ENCODE measurements at places on chromosomes 7 and 10. TPM values are rescaled to one million over a fixed set of nuclear protein-coding genes. Genes with fewer than 3 reads are reported as not detected.
A peak's percentile ranks its signal among the peaks of the same experiment; 100 is the strongest.

The CHAT gene
- total RNA-seq: not detected

The ANKRD30A gene
- 0.12 TPM for total RNA-seq

The GIMAP7 gene
- total RNA-seq: not detected

The MBL2 gene
- 0.17 TPM for total RNA-seq

DNA sequence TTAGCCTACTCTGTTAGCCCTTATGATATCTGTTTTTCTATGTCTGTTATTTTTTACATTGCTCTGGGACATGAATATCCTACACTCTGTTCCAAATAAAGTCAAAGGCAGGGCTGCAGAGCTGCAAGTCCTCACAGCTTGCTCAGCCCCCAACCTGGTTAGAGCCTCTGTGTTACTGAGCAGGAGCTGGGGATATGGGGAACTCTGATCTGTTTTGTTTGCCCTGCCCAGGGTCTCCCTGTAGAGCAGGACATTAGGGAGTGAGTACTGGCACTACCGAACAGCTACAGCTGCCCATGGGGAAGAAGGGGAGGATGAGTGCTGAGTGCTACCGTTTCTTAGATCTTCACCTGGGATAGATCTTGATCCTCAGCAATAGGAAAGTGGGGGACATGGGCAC lies 32.8 kb upstream of the FGL2 start:
- H3K4me1 ChIP-seq: no peaks in the 10 kb centered on the region
- DNase-seq: no peak
- no peak overlapping the region for H3K27ac ChIP-seq

DNA sequence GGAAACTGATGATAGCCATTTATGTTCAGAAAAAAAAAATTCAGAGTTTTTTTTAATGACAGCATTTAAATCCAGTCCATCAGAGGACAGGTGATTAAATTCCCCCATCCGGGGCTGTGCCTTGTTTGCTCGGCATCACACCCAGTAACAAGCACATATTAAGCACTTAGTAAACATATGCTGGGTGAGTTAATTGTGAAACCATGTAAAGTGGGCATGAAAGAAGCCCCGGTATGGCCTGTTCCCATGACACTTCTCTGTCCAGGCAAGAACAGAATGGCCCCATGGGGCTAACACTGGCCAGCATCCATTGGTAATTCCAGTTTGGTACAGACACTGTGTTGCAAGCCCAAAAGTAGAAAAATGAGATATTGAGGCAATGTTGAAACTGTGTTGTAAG lies 220.8 kb upstream of the RNF32 start:
- no peak overlapping the region for H3K27ac ChIP-seq
- H3K36me3 ChIP-seq: no peaks in the 10 kb centered on the region
- peaks cover 17% of the 10 kb centered on the region for H3K27me3 ChIP-seq
- no peak overlapping the region for H3K4me3 ChIP-seq

DNA sequence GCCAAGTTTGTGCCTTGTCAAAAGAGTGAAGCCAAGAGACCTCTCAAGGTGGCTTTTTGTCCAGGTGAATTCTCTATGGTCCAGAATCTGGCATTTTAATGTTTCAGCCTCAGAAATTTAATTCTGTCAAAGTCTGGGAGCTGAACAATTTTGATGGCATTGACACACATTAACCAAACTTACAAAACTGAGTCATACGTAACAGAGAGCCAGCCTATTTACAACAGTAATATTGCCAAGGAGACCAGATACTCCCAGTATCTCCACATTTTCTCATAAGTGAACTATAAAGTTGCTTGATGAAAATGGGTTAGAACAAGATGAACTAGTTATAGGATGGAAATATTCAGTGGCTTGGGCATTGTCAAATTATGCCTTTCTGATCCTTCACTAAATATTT lies 43.8 kb downstream of the PDE6C start:
- no peaks in the 10 kb centered on the region for H3K27me3 ChIP-seq
- no peaks in the 10 kb centered on the region for H3K36me3 ChIP-seq

- H3K4me1 ChIP-seq: no peaks in the 10 kb centered on the region
- H3K36me3 ChIP-seq: no peaks in the 10 kb centered on the region
- no peaks in the 10 kb centered on the region for H3K27me3 ChIP-seq
- H3K4me3 ChIP-seq: no peak overlapping the region
- H3K27ac ChIP-seq: no peak overlapping the region
Observed at GRCh38 chr10:27490807-27491206, 13.3 kb upstream of the RAB18 start.

- DNase-seq: peak; percentile 68
- peak overlapping the region; percentile 55 for H3K27ac ChIP-seq
- no peaks in the 10 kb centered on the region for H3K36me3 ChIP-seq
- peaks cover 16% of the 10 kb centered on the region for H3K4me1 ChIP-seq
- H3K4me3 ChIP-seq: no peak overlapping the region
- H3K27me3 ChIP-seq: no peaks in the 10 kb centered on the region
Observed at GRCh38 chr7:96388620-96389383, 66.9 kb upstream of the SLC25A13 start.

- DNase-seq: no peak
- H3K27ac ChIP-seq: no peak overlapping the region
- no peak overlapping the region for H3K4me3 ChIP-seq
- no peaks in the 10 kb centered on the region for H3K4me1 ChIP-seq
- no peaks in the 10 kb centered on the region for H3K36me3 ChIP-seq
Observed at GRCh38 chr7:68420342-68421192, 1177.7 kb upstream of the AUTS2 start.

- no peak overlapping the region for H3K27ac ChIP-seq
- DNase-seq: no peak
- no peak overlapping the region for H3K4me3 ChIP-seq
- peaks cover 30% of the 10 kb centered on the region for H3K27me3 ChIP-seq
- no peaks in the 10 kb centered on the region for H3K36me3 ChIP-seq
- H3K4me1 ChIP-seq: no peaks in the 10 kb centered on the region
Observed at GRCh38 chr10:100670368-100670767, 75.0 kb upstream of the PAX2 start.

DNA sequence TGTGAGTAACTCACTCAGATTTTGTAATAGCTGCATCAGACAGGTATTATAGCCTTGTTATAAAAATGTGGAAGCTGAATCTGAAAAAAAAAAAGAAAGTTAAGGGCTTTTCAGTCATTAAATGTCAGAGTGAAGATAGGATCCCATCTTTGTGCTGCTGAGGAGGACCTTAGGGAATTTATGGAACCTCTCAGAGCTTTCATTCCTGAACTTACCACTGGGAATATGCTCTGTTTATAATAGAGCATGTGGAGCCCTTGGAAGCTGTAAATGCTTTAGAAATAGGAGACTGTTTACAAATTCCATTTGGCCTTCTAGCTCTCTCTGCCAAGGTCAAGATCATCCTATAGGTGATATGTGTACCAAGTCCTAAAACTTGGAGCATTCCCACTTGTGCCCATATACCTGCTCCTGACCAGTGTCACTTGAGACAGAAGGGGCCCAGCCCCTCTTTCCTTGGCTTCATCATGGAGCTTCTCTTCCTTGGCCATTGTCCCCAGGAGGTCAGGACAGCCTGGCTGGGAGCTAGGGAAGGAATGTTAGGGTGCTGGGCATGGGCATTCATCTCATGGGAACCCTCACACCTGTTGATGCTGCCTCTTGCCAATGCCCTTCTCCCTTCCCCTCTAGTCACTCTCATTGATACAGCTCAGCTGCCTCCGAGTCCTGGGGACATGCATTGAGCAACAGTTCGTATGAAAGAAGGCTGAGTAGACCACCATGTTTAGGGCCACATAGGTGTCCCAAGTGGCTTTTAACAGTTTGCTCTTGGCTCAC lies 105.3 kb downstream of the LRRC18 start:
- H3K4me1 ChIP-seq: no peaks in the 10 kb centered on the region
- no peaks in the 10 kb centered on the region for H3K36me3 ChIP-seq
- DNase-seq: no peak
- peaks cover 61% of the 10 kb centered on the region for H3K27me3 ChIP-seq
- no peak overlapping the region for H3K4me3 ChIP-seq
- no peak overlapping the region for H3K27ac ChIP-seq

DNA sequence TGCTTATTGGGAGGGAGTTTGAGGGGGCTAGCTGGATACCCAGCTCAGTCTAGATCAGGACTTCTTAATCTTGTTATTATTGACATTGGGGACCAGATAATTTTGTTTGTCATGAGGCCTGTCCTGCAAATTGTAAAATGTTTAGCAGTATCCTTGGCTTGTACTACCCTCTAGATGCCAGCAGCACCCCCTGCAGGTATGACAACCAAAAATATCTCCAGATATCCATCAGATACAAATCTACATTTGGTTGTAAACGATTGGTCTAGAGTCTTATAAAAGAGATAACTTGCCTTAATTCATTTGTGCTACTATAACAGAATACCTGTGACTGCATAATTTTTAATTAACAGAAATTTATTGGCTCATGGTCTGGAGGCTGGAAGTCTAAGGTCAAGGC lies 1232.2 kb downstream of the XPNPEP1 start:
- H3K4me3 ChIP-seq: no peak overlapping the region
- DNase-seq: no peak
- H3K27me3 ChIP-seq: no peaks in the 10 kb centered on the region
- no peak overlapping the region for H3K27ac ChIP-seq
- H3K4me1 ChIP-seq: no peaks in the 10 kb centered on the region

GRCh38 chr10:56178210-56178609 lies 182.8 kb downstream of the ZWINT start:
- no peak overlapping the region for H3K27ac ChIP-seq
- H3K27me3 ChIP-seq: 0 out of 2 replicates have a peak, but pooled peaks cover 3% of the 10 kb centered on the region
- no peaks in the 10 kb centered on the region for H3K36me3 ChIP-seq
- peak; percentile 11 for DNase-seq
- no peak overlapping the region for H3K4me3 ChIP-seq

DNA sequence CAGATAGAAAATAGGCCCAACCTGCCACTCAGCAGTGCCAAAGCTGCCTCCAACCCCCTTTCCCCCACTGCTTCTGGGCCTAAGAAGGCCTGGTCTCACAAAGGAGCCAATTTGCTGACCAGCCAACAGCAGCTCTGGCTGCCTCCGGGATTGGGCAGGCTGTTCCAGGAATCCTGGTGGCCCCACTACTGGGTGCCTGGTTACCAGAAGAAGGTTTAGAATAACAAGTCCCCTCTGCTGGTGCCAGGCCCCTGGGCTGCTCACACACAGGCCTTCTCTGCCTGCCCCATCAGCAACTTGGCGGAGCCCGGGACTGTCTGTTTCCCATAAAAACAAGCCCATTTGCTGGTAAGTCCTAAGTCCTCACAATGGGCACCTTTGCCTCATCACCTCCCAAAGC lies 1.2 kb downstream of the PHKG1 start:
- no peak for DNase-seq
- no peaks in the 10 kb centered on the region for H3K27me3 ChIP-seq
- H3K27ac ChIP-seq: no peak overlapping the region
- H3K4me1 ChIP-seq: no peaks in the 10 kb centered on the region
- H3K36me3 ChIP-seq: no peaks in the 10 kb centered on the region

- no peak overlapping the region for H3K4me3 ChIP-seq
- no peak overlapping the region for H3K27ac ChIP-seq
Observed at GRCh38 chr7:27300421-27300820, 57.8 kb downstream of the EVX1 start.

DNA sequence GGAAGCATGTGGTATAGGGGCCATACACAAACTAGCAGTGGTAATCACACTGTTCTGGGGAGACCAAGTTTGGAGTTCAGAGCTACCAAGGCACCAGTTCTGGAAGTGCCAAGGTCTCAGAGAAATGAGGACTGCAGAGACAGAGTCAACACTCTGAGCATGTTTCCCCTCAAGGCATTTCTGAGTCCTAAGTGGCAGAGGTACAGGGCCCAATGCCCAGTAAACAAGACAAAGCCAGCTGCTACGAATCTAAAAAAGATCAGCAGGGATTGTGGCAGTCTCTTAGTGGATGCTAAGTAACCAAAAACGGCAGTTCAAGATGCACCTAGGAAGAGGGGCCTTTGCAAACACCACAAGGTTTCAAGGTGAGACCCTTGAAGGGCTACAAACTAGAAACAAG lies 271.9 kb downstream of the TNS3 start:
- H3K4me1 ChIP-seq: no peaks in the 10 kb centered on the region
- no peak overlapping the region for H3K27ac ChIP-seq
- peaks cover 17% of the 10 kb centered on the region for H3K36me3 ChIP-seq
- DNase-seq: no peak

Measured in PC-3 (cell line).